ENCODE measurements at places on chromosomes 1 and 21. TPM values are rescaled to one million over a fixed set of nuclear protein-coding genes. Genes with fewer than 3 reads are reported as not detected.

OLIG2 gene
- not detected for total RNA-seq

- no peaks in the 10 kb centered on the region for H3K36me3 ChIP-seq
- no peak overlapping the region for H3K27ac ChIP-seq
- H3K4me3 ChIP-seq = no peak overlapping the region
- DNase-seq = no peak
- no peaks in the 10 kb centered on the region for H3K27me3 ChIP-seq
Measured at GRCh38 chr1:173355281-173356031, 121.7 kb upstream of the PRDX6 start.

GRCh38 chr1:60118085-60118484 is 44.5 kb upstream of the C1orf87 start:
- H3K36me3 ChIP-seq = no peaks in the 10 kb centered on the region
- H3K27ac ChIP-seq = no peak overlapping the region
- no peaks in the 10 kb centered on the region for H3K27me3 ChIP-seq
- H3K4me1 ChIP-seq = no peaks in the 10 kb centered on the region
- H3K4me3 ChIP-seq = no peak overlapping the region
- no peak for DNase-seq

- no peaks in the 10 kb centered on the region for H3K4me1 ChIP-seq
- no peaks in the 10 kb centered on the region for H3K36me3 ChIP-seq
- no peak overlapping the region for H3K4me3 ChIP-seq
- H3K27ac ChIP-seq = peak overlapping the region; percentile 22
- H3K27me3 ChIP-seq = no peaks in the 10 kb centered on the region
Measured at GRCh38 chr1:219427403-219427802, 185.5 kb downstream of the ZC3H11B start.

DNA sequence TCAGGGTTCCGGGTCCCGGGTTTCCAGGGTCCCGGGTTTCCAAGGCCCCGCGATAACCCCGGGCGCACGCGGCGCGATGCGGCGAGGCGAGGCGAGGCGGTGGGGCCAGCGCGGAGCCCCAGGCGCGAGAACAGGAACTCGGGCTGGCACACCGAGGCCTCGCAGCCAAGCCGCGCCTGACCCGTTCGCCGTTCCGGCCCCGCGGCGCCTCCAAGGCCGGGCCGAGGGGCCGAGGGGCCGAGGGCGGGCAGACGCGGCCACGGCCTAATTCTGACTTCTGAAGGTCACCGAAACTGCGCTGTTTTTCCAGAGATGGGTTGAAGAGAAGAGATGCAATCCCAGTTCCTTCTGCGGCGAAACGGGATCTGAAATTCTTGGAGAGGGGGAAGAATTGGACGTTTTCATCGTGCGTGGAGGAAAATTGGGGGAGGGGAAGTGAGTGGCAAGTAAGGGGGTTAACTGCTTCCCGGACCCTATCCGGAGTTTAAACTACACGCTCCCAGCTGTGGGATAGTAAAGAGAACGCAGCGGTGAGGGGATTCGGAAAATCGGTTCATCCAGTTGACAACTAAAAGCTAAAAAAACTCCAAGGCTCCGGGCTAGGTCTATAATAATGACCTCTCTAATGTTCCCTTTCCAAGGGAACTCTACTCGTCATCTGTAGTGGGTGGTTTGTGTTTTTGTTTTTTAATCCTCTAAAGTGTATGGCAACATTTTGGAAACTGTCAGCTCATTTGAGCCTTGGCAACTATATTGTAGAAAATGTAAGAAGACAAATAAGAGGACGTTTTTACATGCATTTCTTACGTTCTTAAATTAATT is 8.2 kb downstream of the TBX15 start:
- peaks cover 63% of the 10 kb centered on the region for H3K27me3 ChIP-seq
- no peak for DNase-seq
- peaks cover 4% of the 10 kb centered on the region for H3K4me1 ChIP-seq
- H3K36me3 ChIP-seq = no peaks in the 10 kb centered on the region
- no peak overlapping the region for H3K27ac ChIP-seq

DNA sequence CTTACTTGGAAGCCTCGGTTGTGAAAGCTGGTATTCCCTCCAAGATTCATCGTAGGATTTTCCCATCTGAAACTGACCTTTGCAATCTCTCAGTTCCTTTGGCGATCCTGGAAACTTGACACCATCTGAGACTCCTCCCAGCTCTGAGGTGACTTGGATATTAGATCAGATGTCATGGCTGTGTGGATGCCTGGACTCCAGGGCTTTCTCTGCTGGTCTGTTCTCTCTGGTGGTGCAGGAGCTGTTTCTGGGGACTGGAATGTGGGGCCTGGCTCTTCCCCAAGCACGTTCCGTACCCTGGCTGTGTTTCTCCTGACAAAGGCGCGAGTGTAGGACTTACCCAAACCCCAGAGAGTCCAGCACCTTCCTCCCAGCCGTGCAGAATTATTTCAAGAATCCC is 252.2 kb downstream of the RPS6KC1 start:
- no peaks in the 10 kb centered on the region for H3K4me1 ChIP-seq
- H3K36me3 ChIP-seq = no peaks in the 10 kb centered on the region
- no peak overlapping the region for H3K27ac ChIP-seq
- H3K27me3 ChIP-seq = no peaks in the 10 kb centered on the region

GRCh38 chr1:246876431-246876830 is 55.3 kb downstream of the AHCTF1 start:
- H3K4me3 ChIP-seq = no peak overlapping the region
- no peaks in the 10 kb centered on the region for H3K27me3 ChIP-seq
- H3K36me3 ChIP-seq = no peaks in the 10 kb centered on the region
- no peak overlapping the region for H3K27ac ChIP-seq
- no peak for DNase-seq

DNA sequence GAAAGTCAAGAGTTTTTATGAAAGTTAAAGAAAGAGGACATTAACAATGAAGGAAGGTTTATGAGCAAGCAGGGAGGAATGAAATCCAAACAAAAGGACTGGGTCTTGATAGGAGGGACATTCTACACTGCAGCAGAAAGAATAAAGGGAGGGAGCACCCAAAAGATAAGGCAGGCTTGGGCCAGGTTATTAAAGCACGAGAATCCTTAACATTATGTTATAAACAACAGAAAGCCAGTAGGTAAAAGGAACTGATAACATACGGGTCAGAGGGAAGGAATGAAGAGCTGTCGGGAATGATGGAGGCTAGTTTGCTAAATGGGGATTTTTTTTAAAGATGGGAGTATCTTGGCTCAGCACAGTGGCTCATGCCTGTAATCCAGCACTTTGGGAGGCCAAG is 19.4 kb downstream of the LPGAT1 start:
- H3K27ac ChIP-seq = no peak overlapping the region
- no peak overlapping the region for H3K4me3 ChIP-seq
- H3K27me3 ChIP-seq = no peaks in the 10 kb centered on the region
- no peaks in the 10 kb centered on the region for H3K36me3 ChIP-seq
- DNase-seq = no peak
- no peaks in the 10 kb centered on the region for H3K4me1 ChIP-seq

DNA sequence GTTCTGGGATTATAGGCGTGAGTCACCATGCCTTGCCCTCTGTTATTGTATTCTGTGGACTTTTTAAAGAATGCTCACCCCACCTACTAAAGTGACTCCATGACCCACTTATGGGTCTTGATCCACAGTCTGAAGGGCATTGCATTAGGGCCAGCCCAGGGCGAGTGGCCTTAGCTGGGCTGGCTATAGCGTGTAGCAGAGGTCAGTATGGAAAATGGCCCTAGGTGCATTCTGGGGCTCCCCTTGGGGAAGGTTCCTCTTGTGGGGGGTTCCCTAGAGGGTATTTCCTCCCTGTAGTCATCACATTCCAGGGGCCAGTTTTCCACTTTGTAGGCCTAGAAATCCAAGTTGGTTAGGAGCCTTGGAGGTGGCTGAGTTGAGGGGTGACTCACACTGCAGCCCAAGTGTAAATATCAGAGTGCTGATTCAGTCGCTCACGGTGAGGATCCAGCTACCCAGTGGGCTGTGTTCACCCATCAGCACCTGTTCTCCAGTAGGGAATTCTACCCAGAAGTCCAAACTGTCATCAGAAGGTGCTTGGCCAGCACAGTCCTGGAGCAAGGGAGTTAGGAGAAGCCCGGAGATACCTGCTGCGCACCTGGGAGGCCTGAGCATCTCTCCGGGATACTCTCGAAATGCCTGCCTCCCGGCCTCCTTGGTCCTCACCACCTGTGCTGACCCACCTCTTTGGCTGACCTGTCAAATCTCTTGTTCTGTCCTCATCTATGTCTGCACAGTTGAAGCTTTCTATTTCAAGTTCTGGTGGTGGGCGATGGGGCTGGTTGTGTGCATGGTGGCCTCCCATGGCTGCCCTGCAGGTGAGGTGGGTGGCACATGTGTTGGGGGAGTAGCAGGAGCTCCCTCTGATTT is 52.2 kb downstream of the NENF start:
- no peak for DNase-seq
- H3K27ac ChIP-seq = no peak overlapping the region
- H3K4me1 ChIP-seq = no peaks in the 10 kb centered on the region
- H3K36me3 ChIP-seq = no peaks in the 10 kb centered on the region

DNA sequence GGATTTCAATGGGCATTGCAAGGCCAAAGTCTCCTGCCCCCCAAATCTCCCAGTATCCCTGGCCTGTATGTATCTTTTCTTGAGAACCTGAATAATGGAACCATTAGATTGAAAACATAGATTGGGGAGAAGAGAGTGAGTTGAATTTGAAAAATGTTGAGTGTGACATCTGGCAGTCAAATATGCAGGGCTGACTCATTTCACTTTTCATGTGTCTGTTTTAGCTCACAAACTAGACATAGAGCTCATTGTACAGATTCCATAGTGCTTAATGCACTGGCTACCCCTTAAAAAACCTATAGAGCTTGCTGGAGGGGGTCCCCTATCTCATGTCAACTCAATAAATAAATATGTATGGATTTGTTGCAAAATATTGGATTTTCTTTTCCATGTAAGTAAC is 30.8 kb downstream of the DDR2 start:
- H3K27me3 ChIP-seq = no peaks in the 10 kb centered on the region
- no peaks in the 10 kb centered on the region for H3K36me3 ChIP-seq
- H3K4me1 ChIP-seq = peaks cover 13% of the 10 kb centered on the region
- H3K4me3 ChIP-seq = no peak overlapping the region

GRCh38 chr1:14320986-14321385 is 277.5 kb upstream of the KAZN start:
- H3K27ac ChIP-seq = no peak overlapping the region
- no peaks in the 10 kb centered on the region for H3K36me3 ChIP-seq
- H3K4me1 ChIP-seq = no peaks in the 10 kb centered on the region
- no peak for DNase-seq
- H3K4me3 ChIP-seq = no peak overlapping the region

DNA sequence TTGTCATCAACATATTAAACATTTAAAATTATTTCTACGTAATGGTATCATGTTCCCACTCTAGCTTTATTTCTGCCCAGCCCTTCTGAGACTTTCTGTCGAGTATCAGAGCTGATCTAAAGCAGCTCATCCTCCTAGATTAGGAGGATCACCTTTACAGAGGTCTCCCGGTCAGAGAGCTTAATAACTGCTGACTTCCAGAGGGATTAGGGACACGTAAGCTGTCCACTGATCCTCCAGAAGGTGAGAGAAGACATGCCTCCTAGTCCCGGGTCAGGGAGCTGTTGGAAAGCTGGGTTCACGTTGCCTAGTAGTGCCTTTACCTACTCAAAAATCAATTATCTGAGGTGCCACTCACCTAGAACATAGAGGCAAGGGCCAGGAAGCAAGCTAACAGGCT is 31.2 kb upstream of the NADK start:
- no peaks in the 10 kb centered on the region for H3K4me1 ChIP-seq
- H3K4me3 ChIP-seq = no peak overlapping the region

GRCh38 chr1:234732671-234733390 is 122.9 kb upstream of the IRF2BP2 start:
- DNase-seq = no peak
- no peaks in the 10 kb centered on the region for H3K4me1 ChIP-seq
- no peaks in the 10 kb centered on the region for H3K36me3 ChIP-seq
- no peaks in the 10 kb centered on the region for H3K27me3 ChIP-seq
- H3K27ac ChIP-seq = no peak overlapping the region

- no peak for DNase-seq
- H3K4me1 ChIP-seq = no peaks in the 10 kb centered on the region
- H3K36me3 ChIP-seq = no peaks in the 10 kb centered on the region
- H3K27ac ChIP-seq = no peak overlapping the region
- H3K27me3 ChIP-seq = no peaks in the 10 kb centered on the region
- H3K4me3 ChIP-seq = no peak overlapping the region
Measured at GRCh38 chr1:218474128-218474527, 129.0 kb downstream of the TGFB2 start.

DNA sequence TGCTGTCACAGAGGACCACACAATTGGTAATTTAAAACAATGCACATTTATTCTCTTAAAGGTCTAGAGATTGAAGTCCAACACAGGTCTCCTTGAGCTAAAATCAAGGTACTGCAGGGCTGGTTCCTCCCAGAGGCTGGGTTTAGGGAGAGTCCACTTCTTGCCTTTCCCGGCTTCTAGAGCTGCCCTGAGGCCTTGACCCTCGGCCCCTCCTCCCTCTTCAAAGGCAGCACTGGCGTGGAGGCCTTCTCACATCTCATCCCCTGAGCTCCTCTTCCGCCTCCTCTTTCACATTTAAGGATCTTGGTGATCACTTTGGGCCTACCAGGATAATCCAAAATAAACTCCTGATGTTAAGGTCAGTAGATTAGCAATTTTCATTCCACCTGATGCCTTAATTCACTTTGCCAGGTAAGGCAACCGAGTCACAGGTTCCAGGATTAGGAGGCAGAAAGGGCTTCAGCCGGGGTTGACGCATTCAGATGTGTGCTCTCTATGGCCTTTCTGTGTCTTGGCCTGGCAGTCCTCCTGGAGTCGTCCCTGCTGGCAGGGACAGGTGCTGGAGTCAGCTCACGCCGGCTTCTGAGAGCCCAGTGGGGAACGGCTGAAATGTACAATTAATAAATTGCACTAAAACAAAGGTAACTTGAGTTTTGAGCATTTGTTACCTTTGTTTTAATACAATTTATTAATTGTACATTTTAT is 61.2 kb upstream of the ABCG1 start:
- H3K36me3 ChIP-seq = no peaks in the 10 kb centered on the region
- no peak for DNase-seq
- H3K4me3 ChIP-seq = no peak overlapping the region
- peaks cover 4% of the 10 kb centered on the region for H3K27me3 ChIP-seq

DNA sequence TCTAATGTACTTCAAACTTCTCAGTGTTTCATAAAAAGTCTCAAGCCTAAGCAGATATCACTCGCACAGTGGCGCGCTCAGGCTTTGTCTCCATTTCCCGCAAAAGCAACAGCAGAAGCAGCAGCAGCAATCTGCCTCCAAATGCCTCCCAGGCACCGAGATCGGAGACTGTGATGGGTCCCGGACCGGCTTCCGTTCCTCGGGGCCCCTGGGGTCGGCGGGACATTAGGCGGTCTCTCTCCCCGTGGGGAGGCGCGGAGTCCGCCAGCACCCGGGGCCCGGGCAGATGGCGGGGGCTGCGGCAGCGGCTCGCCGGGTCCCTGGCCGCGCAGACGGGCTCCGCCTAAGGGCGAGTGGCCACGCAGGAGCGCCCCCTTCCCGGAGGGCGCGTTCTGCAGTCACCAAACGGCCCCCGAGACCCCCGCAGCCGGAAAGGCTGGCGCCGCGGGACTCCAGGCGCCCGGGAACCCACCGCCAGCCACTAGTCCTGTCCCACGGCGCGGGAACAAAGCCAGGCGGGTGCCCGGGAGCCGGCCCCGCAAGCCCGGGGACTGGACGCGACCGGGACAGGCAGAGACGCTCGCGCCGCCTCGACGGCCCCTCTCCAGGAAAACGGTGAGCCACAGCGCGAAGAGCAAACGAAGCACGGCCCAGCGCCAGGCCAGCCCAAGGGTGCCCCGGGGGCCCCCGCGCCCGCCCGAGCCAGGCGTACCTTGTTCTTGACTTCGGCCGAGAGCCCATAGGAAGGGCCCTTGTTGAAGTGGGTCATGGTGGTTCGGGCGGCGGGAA is 590 bp downstream of the CNN3 start:
- no peaks in the 10 kb centered on the region for H3K36me3 ChIP-seq
- peak; percentile 56 for DNase-seq
- H3K4me1 ChIP-seq = peaks cover under 1% of the 10 kb centered on the region
- H3K27me3 ChIP-seq = no peaks in the 10 kb centered on the region

Data from uterus (tissue), 4 donors.